ENCODE measurements at places on chromosomes 5 and 9. TPM values are rescaled to one million over a fixed set of nuclear protein-coding genes. Genes with fewer than 3 reads are reported as not detected.

Gene ANKRD55
- not detected for total RNA-seq

- DNase-seq = no peak
Measured at GRCh38 chr9:104075801-104076753, 18.0 kb upstream of the SMC2 start.

Gene STXBP1
- 114 TPM for total RNA-seq

GRCh38 chr5:93154535-93154934, 426.5 kb downstream of the NR2F1-AS1 start:
- DNase-seq = no peak
